ENCODE measurements at places on chromosomes 16 and 17.

GRCh38 chr17:9824094-9824493, 1.6 kb upstream of the GLP2R start:
- DNase-seq, result no peak

DNA sequence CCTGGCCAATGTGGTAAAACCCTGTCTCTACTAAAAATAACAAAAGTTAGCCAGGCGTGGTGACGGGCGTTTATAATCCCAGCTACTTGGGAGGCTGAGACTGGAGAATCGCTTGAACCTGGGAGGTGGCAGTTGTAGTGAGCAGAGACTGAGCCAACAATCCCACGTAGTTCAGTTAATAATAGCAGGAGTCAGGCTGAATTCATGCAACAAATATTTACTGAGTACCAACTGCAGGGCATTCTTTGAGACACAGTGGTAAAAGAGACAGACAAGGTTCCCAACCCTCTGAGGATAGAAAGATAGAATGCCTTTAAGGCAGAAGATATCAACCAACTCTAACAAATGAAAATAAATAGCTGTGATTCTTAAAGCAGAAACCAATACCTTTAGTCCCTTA, 39.1 kb downstream of the SPOP start:
- no peak for DNase-seq

- DNase-seq, result no peak
Observed at GRCh38 chr16:73753931-73754330, 542.7 kb upstream of the PSMD7 start.

DNA sequence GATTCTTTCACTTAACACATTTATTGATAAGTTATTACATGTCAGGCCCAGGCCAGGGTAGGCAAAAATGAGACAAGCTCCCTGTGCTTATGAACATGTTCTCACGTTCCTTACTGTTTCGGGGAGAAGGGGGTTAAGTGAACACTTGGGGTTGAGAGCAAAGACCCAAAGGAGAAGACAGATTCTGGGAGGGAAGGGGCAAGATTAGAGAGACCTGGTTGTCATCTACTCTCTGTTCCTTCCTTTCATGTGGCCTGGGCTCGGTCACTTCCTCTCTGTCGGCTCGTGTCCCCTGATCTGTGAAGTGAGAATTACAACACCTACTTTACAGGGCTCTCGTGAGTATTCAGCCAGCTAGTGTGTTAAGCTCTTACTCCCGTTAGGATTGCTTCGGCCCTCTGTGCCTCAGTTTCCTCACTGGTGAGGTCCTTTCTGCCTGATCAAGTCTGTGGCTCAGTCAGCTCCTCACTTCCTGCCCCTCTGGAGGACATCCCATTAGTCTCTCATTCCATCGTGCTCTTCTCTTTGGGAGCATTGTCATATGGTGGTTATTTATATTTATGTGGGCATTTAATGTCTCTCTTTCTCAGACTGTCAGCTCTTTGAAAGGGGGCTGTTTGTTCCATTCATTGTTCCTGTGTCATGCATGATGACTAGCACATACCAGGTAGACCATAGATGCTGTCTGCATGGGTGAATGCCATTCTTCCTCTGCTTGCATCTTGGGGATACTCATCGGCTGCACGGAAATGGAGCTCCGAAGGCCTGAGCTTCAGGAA, 38.9 kb downstream of the PLCG2 start:
- DNase-seq, result no peak

GRCh38 chr16:81837312-81837751, 58.2 kb downstream of the PLCG2 start:
- DNase-seq, result no peak

- peak; percentile 77 for DNase-seq
Observed at GRCh38 chr17:15452746-15453145, 14.7 kb downstream of the CDRT4 start.

DNA sequence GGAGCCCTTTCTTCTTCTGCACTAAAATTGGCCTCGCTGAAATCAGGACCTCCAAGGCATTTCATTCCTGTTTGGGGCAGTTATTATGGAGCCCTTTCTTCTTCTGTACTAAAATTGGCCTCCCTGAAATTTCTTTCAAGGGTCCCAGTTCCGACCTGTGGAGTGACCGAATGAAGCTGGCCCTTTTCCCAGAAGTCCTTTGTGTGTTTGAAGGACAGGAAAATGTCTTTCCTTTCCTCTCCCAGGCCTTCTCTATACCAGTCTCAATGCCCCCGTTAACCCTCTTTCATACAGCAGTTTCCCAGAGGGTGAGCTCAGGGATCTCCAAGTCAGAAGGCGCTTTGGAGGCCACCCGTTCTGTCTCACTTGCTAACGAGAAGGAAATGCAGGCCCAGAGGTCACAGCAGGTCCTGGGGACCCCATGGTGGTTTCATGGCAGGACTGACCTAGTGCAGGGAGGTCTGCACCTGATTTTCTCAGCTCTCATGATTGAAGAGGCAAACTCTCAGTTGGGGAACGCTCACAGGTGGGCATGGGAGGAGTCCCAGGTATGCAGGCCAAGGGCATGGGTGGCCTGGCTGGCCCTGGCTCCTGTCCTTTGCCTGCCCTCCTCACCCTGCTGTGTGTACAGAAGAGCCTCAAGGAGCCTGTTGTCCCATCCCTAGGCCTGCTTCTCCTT, 37.1 kb upstream of the DOC2B start:
- DNase-seq, result no peak

GRCh38 chr16:21997697-21998480, 3.0 kb downstream of the PDZD9 start:
- DNase-seq, result no peak

DNA sequence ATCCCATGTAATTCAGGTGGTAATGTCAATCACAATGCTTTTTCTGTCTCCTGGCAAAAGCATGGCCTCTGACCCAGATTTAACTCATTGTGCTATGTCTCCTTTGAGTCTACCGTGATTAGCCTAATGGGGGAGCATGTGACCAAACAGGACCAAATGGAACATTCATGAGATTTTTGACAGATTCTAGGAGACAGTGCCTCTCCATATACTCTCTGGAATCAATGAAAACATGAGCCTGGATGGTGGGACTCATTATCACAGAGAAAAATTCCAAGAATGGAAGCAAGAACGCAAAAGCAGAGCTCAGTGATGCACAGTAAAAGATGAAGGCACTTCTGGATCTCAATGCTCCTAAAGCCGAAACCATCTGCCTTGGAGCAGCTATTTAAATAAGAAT, 307.9 kb upstream of the MON1B start:
- DNase-seq, result no peak

DNA sequence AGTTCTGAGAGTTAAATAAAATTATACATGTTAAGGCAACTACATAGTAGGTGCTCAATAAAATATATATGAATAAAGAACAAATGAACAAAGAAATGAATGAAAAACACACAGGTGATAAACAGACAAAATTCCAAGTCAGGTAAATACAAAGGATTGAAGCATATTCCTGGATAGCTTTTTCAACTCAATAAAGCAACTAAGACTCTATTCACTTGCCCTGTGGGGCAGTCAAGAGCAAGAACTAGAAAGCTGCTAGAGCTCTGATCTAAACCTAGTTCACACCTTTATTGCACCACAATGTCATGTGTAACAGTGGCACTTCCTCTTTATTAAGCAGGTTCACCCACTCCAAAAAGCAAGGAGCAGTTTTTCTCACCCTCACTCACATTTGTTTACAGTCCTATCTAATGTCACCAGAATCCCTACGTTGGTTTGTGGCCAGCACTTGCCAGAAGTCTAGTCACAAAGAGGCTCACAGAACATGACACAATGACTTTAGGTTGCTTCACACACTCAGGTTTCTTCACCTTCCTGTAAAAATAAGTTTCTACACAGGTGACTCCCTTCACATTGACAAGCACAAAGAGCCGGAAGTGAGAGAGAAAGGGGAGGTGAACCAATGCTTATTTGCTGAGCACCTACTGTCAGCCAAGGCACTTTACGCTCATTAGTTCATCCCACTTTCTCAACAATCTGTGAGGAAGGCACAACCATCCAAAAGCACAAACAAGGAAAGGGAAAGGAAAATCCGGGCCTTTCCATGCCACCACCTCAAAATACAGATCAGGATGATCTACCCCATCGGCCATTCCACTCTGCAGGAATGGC, 70.8 kb downstream of the XPO6 start:
- no peak for DNase-seq

DNA sequence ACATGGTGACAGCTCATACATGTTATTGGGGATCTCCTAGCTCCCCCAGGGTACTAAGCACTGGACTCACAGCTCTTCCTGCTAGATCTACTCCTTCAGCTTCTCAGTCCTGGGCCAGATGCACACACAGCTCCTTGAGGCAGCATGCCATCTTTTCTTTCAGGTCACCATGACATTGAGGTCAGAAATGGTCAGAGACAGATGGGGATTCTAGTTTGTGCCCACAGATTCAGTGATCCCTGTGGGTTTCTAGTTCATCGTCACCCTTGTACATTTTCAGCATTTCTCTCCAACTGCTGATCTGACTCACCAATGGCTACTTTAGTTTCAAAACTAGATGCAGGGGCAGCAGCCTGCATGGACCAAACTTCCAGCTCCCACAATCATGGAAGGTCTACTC, 560.7 kb upstream of the PSMD7 start:
- no peak for DNase-seq

- DNase-seq, result no peak
Observed at GRCh38 chr17:11628374-11628773, 30.1 kb downstream of the DNAH9 start.

- no peak for DNase-seq
Observed at GRCh38 chr16:80563066-80563465, 22.3 kb downstream of the DYNLRB2 start.

GRCh38 chr17:58380207-58381123, 28.5 kb upstream of the SUPT4H1 start:
- no peak for DNase-seq

DNA sequence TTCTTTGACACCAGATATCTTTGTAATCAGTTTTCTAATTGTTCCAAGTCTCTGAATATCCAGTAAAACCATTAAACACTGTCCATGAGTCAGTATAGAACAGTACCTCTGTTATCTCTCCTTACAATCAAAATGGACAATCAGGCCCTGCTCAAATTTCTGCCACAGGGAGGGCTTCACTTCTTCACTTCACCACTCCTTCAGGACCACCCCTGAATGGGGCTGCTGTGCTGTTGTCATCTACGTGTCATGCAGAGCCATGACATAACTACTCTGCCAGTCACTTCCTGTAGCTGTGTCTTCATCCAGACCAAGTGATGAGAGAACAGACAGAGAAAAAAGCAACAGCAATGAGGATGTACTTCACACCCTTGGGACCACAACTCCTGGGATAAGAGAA, 116.9 kb downstream of the TANC2 start:
- DNase-seq, result peak; percentile 20

DNA sequence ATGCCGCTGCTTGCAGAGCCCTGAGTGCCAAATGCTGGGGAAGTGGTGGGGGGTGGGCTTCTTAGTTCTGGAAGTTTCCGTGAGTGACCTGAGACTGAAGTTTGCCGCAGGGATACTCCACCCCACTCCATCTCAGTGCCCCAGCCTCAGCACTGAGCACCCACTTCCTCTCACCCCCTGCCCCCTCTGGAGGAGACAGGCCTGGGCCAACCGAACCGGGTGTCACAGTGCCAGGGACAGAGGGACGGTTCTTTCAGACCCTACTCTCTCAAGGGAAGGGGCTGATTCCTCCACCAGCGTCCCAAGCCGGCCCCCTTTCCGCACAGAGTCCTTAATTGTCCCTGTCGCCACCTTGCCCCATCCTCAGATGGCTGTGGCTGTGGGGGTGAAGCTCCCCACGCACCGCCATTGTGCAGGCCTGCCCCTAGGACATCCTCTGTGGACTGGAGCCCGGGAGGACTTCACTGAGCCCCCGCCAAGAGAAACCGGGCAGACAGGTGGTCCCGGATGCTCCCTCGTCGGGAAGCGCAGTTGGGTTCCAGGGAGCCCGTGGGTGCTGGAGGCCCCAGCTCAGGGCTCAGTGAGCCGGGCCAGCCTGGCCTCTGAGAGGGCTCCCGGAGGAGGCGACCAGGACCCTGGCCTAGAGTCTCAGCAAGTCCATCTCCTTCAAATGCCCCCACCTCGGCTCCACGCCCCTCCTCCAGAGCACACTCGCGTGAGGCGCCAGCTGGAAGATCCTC, 1.6 kb upstream of the KREMEN2 start:
- no peak for DNase-seq

GRCh38 chr16:17691106-17691898, 220.5 kb upstream of the XYLT1 start:
- DNase-seq, result no peak

DNA sequence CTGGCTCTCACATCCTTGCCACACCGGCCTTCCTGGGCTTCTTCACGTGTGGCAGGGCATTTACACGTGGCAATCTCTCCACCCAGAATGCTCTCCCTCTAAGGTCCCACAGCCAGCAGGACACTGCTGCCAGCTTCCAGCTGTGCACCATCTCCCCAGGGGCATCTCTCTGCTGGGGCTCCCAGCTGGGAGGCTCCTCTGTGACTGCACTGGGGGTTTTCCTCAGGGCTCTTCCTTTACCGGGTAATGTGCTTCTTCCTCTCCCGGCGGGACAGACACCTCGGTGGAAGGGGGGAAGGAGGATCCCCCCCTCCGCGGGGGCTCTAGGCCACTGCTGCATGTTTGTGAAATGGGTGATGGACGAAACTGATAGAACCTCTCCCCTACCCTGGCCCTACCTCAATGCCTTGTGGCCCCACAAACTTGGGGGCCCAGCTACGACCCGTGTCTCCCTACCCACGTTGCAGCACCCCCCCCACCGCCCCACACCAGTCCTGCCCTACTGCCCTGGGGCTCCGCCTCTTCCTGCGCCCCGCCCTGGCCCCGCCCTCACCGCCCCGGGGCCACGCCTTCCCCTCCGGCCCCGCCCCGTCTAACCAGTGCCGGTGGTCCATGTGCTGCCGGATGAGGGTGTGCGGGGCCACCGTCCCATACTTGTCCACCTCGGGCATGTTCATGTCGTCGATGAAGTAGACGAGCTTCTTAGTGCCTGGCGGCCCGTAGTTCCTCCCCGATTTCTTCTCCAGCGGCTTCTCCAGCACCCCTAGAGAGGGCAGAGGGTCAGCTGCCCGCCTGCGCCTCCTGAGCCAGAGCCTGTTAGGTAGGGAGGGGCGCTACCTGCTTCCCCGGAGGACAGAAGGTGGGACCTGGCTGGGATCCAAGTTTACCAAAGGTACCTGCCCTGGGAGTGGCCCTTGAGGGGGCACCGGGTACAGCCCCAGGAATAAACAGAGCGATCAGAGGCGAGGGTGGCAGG, 92.6 kb downstream of the DNAH17 start:
- DNase-seq, result peak; percentile 19

DNA sequence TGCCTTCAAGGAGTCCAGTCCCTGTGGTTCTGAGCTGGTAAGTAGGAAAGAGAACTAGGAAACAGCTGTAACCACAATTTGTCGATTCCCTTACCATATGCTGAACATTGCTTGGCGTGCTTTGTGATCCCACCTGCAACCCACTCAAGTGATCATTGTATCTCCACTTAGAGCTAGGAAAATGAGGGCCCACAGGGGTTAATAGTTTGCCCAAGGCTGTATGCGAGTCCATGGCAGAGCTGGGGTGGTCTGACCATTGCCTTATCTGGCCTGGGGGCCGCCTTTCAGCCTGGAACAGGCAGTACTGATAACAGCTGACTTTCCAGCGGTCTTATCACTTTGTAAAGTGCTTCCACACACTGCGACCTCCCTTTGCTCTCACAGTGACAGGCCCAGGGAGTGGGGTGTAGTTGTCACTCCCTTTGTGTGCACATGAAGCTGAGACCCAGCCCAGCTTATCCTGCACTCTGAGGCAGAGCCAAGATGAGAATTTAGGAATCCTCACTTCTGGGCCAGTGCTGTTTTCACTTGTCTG, 9.8 kb downstream of the MYL4 start:
- DNase-seq, result no peak

GRCh38 chr17:66271512-66271911, 30.9 kb upstream of the PRKCA start:
- DNase-seq, result no peak

Data from AG10803 (cell line).